AG09309 (cell line): ENCODE measurements at places on chromosomes 12 and 14.

GRCh38 chr14:64707661-64708060, 3.4 kb downstream of the PLEKHG3 start:
- DNase-seq = peak; percentile 31

DNA sequence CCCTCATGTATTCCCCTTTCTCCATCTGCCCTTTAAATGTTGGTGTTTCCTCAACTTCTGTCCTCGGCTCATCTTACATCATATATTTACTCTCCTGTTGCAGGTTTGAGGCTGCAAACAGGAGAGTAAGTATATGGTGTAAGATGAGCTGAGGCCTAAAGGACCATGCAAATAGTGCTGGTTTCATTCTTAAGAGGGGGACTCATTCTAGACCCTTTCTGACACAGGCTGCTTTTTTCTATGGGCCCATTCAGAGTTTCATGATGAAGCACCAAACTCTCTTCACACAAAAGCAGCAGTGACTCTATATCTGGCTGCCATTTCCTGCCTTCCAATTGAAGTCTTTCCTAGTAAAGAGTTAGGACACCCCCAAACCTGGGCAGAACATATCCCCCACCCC, 218.5 kb downstream of the PHLDA1 start:
- DNase-seq = no peak

- no peak for DNase-seq
These were observed 51.8 kb downstream of the SAV1 start for GRCh38 chr14:50616275-50616674.

GRCh38 chr14:51595881-51596455, 55.7 kb upstream of the FRMD6 start:
- DNase-seq = no peak

GRCh38 chr14:68513137-68513536, 279.7 kb downstream of the ZFP36L1 start:
- DNase-seq = no peak

- no peak for DNase-seq
These were observed 32.7 kb downstream of the RBM25 start for GRCh38 chr14:73091044-73091443.

DNA sequence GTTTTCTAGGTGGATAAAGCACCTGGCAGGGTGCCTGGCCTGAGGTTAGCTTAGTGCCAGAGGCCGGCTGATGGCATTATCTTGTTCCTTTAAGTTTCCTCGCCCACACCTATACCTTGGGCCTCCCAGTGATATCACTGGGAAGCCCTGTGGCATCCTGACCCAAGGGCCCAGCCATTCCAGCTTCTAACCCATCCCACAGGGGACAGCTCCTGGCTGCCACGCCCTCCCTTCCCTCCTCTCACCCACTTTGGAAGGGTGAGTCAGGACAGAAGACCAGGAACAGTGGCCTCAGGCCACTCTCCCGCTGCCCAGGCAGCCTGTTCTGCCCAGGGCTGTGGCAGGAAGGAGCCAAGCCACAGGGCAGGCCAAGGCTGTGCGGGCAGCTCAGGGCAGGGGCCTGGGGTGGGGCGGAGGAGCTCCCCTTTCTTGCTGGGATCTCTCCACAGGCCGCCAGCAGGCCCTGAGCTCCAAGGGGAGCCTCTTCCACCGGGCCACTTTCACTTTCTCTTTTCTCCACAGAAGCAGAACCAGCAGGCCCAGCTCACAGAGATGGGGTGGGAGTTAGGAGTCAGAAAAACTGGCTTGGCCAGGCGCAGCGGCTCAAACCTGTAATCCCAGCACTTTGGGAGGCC, 75.1 kb downstream of the IRF2BPL start:
- peak; percentile 44 for DNase-seq

GRCh38 chr12:14656846-14657245, 39.6 kb downstream of the GUCY2C start:
- DNase-seq = no peak

DNA sequence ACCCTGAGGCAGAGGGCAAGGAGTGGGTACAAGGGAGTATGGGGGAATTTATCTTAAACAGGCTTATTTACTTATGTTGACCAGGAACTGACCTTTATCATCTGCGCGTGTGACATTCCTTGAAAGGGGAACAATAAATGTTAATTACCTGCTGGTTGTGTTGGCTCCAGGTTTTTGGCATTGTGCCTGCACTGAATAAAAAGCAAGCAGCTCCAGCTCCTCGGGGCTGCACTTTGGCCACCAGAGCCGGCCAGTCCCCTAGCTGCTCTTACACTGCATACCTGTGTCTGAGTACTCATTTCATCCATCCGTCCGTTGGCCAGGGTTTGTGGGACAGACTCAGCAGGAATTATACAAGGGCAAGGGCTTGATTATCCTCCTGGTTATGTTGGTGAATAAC, 68.8 kb upstream of the GTF2A1 start:
- no peak for DNase-seq
